ENCODE measurements at places on chromosomes 4 and X.
A peak's percentile ranks its signal among the peaks of the same experiment; 100 is the strongest.

- DNase-seq = no peak
Observed at GRCh38 chr4:80154545-80154933, 42.8 kb upstream of the PRDM8 start.

DNA sequence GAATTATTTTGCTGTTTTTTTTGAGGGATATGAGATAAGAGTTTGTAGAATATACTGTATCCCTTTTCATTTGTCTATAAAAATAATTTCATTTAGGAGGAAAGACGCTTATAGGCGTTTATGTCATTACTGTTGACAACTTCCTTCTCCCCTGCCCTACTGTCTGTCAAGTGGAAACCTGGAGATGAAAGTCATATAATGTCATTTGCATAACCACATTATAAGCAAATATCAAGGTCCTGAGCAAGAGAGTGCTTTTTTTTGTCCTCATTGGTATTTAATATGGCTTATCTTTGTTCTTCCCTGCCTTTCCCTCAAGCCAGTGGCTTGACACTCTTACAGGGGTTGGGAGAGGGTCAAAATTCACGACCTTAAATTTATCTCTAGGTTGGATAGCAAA, 55.8 kb downstream of the LRP2BP start:
- DNase-seq = no peak

DNA sequence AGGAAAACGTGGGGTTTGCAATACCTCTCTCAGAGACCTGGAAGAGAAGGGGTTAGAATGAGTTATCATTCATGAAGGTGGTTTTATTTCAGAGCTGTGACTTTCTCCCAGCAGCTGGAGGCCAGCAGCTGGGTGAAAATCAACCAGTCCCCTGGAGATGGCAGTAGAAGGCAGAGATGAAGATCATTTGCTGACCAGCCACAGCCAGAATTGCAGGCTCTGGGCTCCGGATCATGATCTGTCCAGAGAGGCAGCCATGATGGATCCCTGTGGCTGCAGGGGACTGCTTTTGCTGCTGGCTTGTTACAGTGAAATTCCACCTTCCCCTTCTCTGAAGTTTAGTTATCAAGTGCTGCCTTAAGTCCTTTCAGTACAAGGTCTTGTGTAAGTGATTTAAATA, 46.9 kb upstream of the TAB3 start:
- DNase-seq = no peak

- DNase-seq = no peak
Observed at GRCh38 chrX:144683247-144683646, 564.1 kb upstream of the SPANXN1 start.

DNA sequence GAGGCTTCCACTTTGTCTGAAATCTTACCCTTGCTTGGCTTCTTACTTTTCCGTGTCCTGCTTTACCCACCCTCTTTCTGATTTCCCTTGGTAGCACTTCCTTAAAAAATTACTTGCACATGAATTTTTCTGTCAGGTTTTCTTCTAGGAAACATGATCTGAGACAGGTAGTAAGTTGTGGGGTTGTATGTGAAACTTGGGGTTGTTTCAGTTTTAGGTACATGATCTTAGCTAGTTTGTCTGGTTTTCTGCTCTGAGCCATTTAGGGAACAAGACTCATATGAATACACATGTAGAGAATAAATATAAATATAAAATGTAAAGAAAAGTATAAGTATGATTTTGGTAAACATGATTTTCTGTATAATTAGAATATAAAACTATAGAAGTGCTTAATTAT, 17.4 kb upstream of the ARMCX2 start:
- no peak for DNase-seq

DNA sequence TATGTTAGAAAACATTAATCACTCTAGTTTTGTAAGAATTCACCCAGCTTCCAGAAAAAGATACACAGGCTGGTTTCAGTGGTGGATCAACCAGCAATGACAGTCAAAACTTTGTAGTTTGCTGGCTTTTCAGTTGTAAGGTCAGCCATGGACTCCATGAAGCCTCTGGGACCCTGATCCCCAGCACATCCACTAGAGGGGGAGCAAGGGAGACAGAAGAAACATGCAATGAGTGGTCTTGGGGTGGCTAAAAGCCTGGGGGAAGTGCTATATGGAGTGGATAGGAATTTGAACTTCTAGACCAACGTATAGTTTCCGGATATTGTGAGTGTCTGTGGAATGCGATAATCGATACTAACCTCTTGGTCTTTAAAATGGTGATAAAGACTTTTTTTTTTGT, 72.7 kb downstream of the AFF2 start:
- DNase-seq = no peak

GRCh38 chr4:59994118-59994517, 1206.0 kb upstream of the ADGRL3 start:
- no peak for DNase-seq

GRCh38 chrX:71546879-71547278, 14.0 kb downstream of the OGT start:
- DNase-seq = no peak

- peak; percentile 84 for DNase-seq
Observed at GRCh38 chrX:69285881-69286564, 120.8 kb upstream of the PJA1 start.

- DNase-seq = no peak
Observed at GRCh38 chr4:179029683-179030082, 1587.4 kb upstream of the AGA start.

DNA sequence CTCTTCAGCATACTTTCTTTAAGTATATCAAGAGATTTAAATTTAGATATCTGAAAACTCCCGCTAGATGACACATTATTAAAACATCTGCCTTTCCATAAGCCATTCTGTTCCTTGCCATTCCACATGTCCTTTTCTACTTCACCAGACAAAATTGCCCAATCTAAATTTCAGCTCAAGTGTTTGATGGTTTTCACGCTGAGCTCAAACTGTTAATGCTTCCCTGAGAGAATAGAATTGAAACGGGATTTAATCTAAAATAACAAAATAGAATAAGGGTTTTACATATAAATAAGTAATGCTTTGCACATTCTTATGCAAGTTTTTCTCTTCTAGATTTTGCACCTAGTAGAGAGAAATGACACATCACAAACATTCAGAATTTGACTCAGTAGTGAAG, 764.5 kb upstream of the TENM3 start:
- DNase-seq = no peak

DNA sequence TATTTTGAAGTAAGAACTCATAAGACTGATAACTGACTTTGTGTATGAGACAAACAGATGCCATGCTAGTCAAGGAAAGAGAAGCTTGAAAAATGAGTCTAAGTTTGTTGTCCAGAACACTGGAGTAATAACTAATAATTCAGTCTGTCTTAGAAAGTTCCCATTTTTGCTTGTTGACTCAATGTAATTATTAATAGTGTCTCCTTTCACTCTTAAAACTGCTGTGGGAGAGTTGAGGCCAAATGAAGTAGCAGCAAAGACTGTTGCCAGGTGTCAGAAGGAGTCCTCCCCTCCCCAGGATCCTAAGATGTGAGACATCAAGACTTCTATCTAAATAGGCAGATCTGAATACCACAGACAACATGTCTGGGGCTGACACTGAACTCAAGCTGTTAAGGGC, 20.8 kb upstream of the FAM13A start:
- DNase-seq = no peak

GRCh38 chr4:156021298-156021697, 67.6 kb upstream of the CTSO start:
- no peak for DNase-seq

- DNase-seq = no peak
Observed at GRCh38 chr4:147589586-147589985, 27.6 kb upstream of the TMEM184C start.

DNA sequence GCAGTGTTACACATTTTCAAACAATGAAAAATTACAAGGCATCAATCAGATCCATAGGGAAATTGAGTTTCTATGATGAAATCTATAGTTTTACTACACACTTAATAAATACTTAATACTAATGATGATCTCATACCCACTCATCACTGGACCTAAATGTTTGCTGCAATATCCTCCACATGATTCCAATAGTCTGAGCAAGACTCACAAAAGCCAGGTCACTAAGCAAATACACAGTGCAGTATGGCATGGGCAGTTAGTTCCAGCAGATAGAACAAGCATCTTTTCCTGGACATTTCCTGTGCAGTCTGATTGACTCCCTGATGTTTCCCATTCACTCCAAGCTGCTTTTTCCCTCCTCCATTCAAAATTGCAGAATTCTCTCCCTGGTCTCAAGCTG, 109.0 kb upstream of the ATOH1 start:
- DNase-seq = no peak

DNA sequence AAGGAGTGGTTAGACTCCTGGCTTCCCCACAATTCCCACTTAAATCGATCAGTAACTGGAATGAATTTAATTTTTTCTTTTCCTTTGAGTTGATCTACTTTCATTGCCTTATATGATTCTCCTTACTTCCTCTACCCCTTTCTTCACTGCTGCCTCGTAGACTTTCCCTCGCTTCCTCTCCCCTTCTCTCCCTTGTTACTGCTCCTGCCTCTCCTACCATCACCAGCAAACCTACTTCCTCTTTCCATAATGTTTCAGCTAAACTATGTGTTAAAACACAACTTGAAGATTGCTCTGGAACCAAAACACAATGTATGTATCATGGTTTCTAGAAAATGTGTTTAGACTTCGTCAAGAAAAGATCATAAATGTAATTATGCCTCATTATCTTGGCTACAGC, 132.0 kb upstream of the TET2 start:
- DNase-seq = no peak

DNA sequence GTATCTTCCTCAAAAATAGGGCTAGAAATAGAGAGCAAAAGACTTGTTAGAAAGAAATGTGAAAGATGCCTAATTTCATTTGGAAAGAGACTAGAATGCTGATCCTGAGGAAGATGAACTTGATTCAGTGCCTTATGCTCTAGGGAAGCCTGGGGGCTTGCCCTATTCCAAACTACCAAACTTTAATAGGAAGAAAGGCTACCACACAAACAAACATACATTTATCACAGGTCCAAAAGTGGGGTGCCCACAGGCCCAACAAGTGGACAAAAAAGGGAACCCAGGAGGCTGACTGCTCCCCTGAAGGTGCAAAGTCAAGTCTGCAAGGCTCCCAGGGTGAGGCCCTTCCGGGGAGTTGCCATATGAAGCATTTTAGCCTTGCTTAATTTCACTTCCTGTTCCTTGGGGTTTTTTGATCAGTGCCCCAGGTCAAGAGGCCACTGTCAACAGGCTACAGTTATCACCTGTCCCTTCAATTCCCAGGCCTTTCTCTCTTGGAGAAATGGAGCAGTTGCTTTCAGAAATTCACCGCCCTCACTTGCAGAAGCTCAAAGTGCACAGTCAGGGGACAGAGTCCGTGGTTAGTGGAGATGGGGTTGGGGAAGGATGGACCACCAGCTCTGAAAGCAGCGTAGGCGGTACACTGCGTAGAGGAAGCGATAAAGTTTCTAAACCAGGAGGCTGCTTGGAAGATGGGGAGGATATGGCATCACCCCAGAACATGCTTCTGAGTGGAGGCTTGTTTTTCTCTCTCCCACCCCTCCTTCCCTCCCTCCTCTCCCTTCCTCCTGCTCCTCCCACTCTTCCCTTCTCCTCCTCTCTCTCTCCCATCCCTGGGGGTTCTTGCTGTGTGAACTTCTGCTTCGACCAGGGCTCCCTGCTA, 36.4 kb downstream of the TMEM154 start:
- peak; percentile 63 for DNase-seq

DNA sequence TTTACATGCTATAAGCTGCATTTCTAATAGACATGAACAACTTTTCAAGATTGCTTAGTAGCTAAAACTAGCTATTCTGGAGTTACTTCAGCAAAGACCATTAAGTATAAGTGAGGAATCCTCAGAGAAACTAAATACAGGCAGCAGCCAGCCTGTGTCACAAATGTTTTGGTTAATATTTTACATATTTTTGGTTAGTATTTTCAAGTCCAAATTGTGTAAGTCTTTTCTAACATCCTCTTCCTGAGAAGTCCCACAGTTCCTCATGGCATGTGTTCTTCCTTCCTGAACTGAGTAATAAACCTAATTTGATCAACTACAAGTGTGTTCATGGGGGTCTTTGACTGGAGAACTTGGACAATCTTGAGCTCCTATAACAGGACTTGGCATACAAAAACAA, 42.4 kb upstream of the MCF2 start:
- DNase-seq = no peak

DNA sequence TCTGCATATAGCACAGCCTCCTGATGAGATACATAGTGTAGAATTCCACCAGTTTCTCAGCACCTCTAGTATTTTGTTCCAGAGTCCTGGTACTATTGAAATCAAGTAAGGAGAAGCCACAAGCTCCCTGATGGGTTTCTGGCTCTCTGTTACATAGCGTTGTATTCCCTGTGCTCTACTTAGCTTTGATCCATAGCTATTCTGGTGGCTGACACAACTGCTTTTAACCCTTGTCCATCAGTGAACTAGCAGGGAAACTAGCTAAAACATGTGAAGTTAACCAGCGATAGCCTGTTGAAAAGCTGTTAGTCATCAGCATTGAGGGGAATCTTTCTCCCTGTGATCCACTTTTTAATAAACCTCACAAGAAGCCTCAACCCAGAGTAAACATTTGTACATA, 26.9 kb downstream of the NIPAL1 start:
- no peak for DNase-seq

DNA sequence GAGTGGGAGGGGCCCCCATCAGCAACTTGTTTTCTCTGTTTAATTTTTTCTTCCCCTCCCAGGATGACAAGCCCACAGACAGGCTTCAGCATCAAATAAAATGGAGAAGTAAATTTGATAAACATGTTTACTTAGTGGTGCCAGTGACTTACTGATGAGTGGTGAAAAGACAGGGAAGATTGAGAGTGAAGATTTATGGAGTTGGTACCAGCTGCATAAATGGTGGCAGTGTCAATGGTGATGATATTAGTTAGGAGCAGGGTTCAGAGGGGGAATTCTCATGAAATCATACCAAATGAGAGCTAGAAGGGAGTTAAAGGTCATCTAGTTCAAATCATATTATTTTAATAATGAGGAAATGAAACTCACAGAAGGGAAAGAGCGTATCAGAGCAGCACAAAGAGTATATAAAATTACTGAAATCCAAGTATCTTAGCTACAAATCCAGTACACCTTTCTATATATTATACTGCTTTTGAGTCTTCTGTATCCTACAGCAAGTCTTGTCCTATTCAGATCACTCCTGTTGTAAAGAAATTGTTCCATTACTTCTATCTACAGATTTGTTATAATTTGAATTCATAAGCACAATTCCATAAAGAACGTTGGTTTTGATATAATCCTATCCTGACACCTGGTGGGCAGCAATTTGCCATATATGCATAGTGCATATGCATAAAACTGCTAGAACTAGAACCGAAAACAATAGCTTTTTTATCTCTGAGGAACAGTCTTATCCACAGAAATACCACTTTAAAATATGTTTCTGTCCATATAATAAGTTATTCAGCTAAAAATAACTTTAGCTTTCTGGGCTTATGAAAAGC, 5.0 kb downstream of the P2RY10 start:
- DNase-seq = no peak

DNA sequence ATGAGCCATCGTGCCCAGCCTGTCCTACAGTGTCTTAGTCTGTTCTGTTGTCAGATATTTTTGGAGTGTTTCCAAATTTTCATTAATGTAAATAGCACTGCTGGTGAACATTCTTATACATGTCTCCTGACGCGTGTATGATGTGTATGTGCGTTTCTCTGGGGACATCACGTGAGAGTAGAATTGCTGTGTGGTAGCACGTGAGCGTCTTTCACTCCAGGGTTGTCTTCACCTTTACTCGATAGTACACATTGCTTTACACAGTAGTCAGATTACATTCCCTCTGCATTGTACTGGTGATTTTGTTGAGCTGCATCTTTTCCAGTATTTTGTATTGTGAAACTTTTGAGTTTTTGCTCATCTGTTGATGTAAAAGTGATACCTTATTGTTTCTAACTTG, 60.0 kb downstream of the ARHGAP10 start:
- DNase-seq = no peak

- DNase-seq = no peak
Observed at GRCh38 chr4:2330091-2331042, 68.5 kb upstream of the MXD4 start.

- no peak for DNase-seq
Observed at GRCh38 chr4:157706155-157706554, 466.7 kb downstream of the GASK1B start.

Data from activated CD4-positive, alpha-beta T cell treated with anti-CD3 and anti-CD28 coated beads, Interleukin-2, amount 10 ng/mL, durations not matched to agents 24 days and 14 days (primary cell).